Endothelial cell (in vitro differentiated cells): ENCODE measurements at places on chromosomes 12 and 14. TPM values are rescaled to one million over a fixed set of nuclear protein-coding genes. Genes with fewer than 3 reads are reported as not detected.

The PLEKHG7 gene
- not detected for total RNA-seq

The RNASE2 gene
- total RNA-seq = not detected

The DCN gene
- total RNA-seq = not detected

DNA sequence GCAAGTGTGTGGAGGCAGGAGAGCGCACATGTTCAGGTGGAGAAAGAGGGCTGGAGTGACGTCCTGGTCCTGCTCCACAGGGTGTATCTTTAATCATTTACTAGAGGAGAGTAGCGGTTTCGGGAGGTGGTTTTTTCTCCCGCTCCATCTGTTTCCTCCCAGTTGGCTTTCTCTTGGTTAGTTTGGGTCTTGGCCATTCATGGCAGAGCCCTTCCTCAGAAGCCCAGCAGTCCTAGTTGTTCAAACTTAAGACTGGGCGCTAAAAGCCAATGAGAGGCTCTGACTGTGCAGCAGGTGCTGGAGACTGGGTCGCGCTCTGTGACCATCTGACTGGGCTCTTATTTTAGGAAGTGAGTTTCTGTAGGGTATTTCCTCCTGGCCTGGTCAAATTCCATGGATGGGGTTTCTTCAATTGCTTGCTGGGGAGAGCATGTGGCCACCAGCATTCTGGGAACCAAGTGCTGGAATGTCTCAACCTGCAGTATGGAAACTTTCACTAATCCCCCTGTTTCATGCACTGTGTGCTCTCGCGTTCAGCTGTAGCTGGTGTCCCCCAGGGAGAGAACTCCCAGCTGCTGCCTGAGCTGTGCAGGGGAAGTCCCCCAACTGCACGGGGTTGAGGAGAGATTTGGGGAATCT is 27.4 kb upstream of the TSPAN9 start:
- no peak overlapping the region for H3K27ac ChIP-seq
- no peak for DNase-seq
- peaks cover 7% of the 10 kb centered on the region for H3K36me3 ChIP-seq
- peaks cover 21% of the 10 kb centered on the region for H3K27me3 ChIP-seq
- peak overlapping the region; percentile 65 for H3K4me3 ChIP-seq

GRCh38 chr12:27572486-27573255 is 48.7 kb downstream of the PPFIBP1 start:
- DNase-seq = no peak
- peak overlapping the region; percentile 15 for H3K27ac ChIP-seq
- H3K27me3 ChIP-seq = peaks cover 1% of the 10 kb centered on the region
- peaks cover 41% of the 10 kb centered on the region for H3K4me1 ChIP-seq

- no peaks in the 10 kb centered on the region for H3K4me1 ChIP-seq
- H3K36me3 ChIP-seq = no peaks in the 10 kb centered on the region
- H3K27me3 ChIP-seq = no peaks in the 10 kb centered on the region
- DNase-seq = no peak
Observed at GRCh38 chr14:81946834-81947798, 413.5 kb upstream of the SEL1L start.

- peaks cover 7% of the 10 kb centered on the region for H3K36me3 ChIP-seq
- DNase-seq = no peak
- no peak overlapping the region for H3K27ac ChIP-seq
Observed at GRCh38 chr12:26062566-26062965, 62.3 kb downstream of the BHLHE41 start.

DNA sequence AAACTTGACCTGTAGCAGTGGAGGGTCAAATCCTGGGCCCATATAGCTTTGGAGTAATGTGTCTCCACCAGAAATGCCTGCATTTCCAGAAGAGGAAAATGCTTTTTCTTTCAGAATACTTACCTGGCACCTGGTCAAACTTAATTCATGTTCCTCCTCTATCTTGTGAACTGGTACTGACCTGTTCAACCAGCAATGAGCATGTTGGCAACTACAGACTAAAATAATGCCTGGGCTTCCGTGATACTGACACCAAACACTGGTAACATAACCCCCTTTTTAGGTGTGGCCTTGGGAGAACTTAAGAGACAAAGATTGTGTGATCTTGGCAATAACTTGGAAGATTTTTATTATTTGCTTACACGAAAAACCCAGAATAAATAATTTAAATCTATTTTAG is 23.8 kb upstream of the MGST1 start:
- no peaks in the 10 kb centered on the region for H3K4me1 ChIP-seq

- peaks cover 28% of the 10 kb centered on the region for H3K36me3 ChIP-seq
- peaks cover 5% of the 10 kb centered on the region for H3K27me3 ChIP-seq
- DNase-seq = no peak
- no peak overlapping the region for H3K4me3 ChIP-seq
- peaks cover 50% of the 10 kb centered on the region for H3K4me1 ChIP-seq
Observed at GRCh38 chr14:105012171-105012985, 8.5 kb downstream of the CDCA4 start.

DNA sequence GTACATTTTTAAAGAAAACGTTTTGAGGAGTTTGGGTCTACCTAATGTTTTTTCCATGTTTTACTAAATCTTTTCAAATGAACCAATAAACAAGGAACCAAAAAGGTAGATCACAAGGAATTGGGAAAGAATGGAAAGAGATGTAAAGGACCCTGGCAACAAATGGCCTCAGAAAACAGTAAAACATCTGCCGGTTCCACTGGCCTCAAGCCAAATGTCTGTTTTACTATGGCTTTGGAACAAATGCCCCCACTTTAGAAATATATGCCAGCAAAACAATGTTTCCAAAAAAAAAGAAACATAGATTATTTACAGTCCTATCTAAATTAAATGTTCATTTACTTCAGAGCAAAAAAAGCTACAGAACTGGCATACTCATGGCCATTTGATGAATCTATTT is 3.0 kb downstream of the TRMT5 start:
- no peaks in the 10 kb centered on the region for H3K36me3 ChIP-seq
- H3K4me1 ChIP-seq = no peaks in the 10 kb centered on the region
- H3K27me3 ChIP-seq = no peaks in the 10 kb centered on the region
- DNase-seq = no peak
- no peak overlapping the region for H3K4me3 ChIP-seq

GRCh38 chr12:114119316-114119715 is 153.2 kb upstream of the RBM19 start:
- no peaks in the 10 kb centered on the region for H3K27me3 ChIP-seq
- H3K4me1 ChIP-seq = no peaks in the 10 kb centered on the region
- H3K36me3 ChIP-seq = no peaks in the 10 kb centered on the region
- no peak overlapping the region for H3K4me3 ChIP-seq

DNA sequence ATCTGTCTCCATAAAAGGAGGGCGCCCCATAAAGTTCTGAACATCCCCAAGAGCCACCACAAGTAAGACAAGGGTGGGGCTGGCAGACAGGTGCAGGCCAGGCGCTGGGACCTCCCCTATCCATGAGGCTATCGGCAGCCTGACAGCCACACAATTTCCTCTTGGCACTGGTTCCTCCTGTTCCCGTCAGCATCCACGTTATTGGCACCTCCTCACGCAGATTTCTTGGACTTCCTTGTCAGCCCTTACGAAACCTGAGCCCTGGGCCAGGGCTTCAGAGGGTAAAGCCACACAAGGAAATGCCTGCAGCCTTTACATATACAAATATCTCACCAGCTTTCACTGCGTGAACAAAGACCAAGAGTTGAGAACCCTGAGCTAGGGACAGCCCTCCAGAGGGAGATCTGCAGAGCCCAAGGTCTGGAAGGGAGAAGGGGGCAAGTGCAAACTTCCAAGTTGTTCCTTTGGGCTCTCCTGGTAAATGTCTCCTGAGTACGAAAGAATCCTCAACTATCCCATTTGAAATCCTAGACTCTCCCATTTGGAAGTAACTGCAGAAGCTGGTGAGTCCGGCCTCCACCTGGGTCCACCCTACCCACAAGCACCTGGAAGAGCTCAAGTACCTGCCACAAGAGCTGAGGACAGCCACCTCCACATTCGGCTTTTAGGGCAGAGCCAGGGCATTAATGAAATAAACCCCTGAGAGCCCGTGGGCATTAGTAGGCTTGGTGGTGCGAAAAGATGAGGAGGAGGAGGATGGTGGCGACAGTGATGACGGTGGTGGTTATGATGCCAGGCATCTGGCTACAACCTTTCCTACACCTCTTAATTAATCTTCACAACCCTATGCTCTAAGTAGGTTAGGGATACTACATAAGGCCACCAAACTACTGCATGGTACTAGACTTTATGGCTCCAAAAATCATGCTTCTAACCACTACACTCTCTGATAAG is 5.5 kb upstream of the TC2N start:
- no peaks in the 10 kb centered on the region for H3K36me3 ChIP-seq
- H3K27me3 ChIP-seq = no peaks in the 10 kb centered on the region
- DNase-seq = no peak
- H3K4me1 ChIP-seq = peaks cover 20% of the 10 kb centered on the region
- no peak overlapping the region for H3K27ac ChIP-seq
